NCI-H446 (cell line): ENCODE measurements at places on chromosomes 3 and 15.

DNA sequence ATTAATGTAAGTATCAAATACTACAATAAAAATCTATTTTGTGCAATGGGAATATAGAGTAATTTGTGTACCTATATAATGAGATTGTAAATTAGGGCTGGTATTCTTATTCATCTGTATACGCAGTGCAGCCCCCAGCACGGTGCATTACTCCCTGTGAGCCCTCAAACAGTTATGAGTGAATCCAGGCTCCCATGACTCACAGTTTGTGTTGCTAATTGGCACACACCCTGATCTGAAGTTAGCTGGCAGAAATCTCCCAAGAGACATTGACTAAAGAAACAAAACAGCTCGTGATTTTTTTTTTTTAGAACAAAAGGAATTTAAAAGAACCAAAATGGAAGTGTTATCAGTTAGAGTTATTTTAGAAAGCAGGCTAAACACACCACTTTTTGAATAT is 15.7 kb downstream of the GK5 start:
- peak; percentile 57 for DNase-seq

DNA sequence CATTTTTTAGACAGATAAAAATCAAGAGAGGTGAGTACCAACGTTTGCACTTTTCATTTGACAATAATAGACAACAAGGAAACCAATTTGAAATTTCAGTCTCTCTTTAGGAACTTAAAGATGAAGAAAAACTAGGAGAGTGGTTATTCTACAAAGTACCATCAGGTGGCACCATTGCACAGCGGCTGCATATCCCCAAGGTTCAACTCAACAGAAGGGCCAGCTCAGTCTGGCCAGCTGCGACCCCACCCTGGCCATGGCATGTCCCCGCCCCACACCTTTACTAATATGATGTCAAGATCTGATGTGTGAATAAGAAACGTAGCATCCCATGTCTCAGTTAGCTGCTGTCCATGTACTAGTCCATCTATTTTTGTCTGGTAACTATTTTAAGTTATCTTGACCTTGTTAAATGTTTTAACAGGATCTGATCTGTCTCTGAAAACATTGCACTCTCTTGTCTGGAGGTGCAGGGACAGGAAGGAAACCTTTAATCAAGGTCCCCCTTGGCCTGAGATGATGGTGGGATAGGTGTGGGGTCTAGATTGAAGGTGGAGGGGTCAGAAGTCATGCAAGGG is 35.5 kb upstream of the CGNL1 start:
- peak; percentile 8 for DNase-seq

DNA sequence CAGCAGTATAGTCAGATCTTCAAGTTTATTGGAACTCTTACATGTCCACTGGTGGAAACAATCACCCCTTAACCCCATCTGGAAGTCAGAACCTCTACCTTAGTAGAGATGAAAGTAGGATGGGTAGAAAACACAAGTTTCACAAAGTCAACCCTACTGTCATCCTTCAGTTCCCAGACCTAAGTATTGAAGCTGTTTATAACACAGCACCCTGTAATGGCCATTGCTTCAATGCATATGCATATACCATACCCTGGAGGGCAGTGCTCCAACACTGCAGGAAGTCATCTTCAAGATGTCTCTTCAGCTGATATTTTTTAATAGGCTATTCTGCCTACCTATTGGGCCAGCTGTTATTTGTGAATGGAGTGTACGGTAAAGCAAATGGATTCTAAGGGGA is 241.3 kb downstream of the UBE2E2 start:
- no peak for DNase-seq

DNA sequence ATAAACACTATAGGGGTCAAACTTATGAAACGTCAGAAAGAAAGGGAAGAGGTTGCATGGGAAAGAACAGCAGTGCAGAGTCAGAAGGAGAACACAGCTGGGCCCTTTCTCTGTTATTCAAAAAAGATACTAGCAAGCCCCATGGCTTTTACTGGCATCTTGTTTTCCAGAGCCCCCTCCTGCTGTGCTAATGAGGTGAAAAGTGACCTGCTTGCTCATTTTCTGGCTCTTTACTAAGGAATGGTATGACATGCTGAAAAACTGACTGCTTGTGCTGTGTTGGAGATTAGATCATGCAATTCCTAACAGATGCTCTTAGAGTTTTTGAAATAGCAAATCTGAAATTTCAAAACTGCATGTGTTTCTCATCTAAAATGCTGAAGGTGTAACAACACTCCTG is 541.6 kb upstream of the ALCAM start:
- DNase-seq, result peak; percentile 5

- DNase-seq, result no peak
Measured at GRCh38 chr15:101244889-101245668, 6.8 kb downstream of the CHSY1 start.

DNA sequence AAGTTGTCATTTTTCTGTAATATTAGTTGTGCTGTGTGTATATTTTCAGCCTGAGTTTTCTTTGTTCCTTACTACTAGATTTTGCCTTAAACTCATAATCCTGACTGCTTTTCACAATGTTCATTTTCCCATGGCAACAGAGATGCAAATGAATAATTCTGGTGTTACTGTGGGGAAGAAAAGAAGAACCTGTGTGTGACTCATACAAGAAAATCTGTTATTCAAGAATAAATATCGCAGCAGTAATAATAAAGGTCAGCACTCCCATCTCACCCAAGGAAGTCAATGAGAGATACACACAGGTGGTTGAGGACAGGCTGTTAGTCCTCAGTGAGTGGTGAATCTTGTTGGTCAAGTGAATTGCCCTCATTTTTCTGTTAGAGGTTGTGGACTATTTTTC is 656.6 kb upstream of the NAALADL2 start:
- DNase-seq, result peak; percentile 70

GRCh38 chr3:45093176-45093575 is 53.0 kb downstream of the CDCP1 start:
- no peak for DNase-seq

GRCh38 chr3:23565041-23565775 is 240.5 kb upstream of the UBE2E1 start:
- no peak for DNase-seq

- no peak for DNase-seq
Measured at GRCh38 chr3:161275919-161276318, 54.8 kb downstream of the NMD3 start.

GRCh38 chr3:20040548-20041196 is 426 bp downstream of the KAT2B start:
- DNase-seq, result peak; percentile 44

- no peak for DNase-seq
Measured at GRCh38 chr15:34691034-34691433, 63.8 kb downstream of the GJD2 start.

GRCh38 chr3:159879598-159879997 is 109.0 kb upstream of the IL12A start:
- no peak for DNase-seq

GRCh38 chr15:73700041-73700842 is 16.1 kb downstream of the CD276 start:
- DNase-seq, result peak; percentile 83

- DNase-seq, result peak; percentile 21
Measured at GRCh38 chr3:192812743-192813383, 85.5 kb upstream of the FGF12 start.

- DNase-seq, result no peak
Measured at GRCh38 chr3:62659660-62660059, 215.6 kb downstream of the CADPS start.

GRCh38 chr15:31023841-31024240 is 32.4 kb upstream of the MTMR10 start:
- no peak for DNase-seq

- no peak for DNase-seq
Measured at GRCh38 chr3:197511853-197512635, 43.7 kb downstream of the BDH1 start.

DNA sequence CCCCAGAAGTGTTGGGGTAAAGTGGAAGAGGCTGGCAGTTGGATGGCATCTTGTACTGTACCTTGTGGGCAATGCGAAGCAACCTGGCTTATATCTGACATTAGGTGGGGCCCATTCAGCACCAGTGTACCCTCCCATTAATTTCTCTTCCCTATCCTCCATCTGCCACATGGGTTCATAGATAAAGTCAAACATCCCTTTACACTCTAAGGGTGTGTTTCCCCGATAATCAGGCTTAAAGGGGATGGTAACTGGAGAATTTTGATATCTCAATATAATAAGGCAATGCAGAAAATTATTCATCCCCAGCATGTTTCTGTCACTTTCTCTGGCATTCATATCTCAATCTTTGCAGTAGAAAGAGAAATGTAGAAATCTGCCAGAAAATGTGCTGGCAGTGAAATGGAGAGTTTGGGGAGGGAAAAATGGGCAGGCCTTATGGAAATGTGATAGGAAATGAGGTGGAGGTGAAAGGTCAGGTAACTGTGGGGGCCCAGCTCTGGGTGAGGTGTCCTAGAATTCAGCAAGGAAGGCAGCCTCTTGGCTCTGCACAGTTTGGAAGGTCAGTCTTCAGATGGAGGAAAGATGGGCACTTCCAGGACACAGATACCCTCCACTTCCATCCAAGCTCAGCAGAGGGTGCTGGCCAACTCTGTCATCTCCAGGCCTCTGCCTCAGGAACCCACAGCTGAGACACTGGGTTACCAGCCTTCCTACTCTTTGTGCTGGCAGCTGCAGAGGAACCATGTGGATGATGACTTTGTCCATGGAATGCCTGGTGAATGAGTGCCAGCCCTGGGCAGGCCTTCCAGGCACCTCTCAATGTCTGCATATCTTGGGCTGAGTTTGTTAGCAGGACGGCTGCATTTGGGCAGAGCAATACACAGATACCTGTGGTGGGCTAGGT is 325.9 kb upstream of the CTDSPL start:
- DNase-seq, result peak; percentile 2

DNA sequence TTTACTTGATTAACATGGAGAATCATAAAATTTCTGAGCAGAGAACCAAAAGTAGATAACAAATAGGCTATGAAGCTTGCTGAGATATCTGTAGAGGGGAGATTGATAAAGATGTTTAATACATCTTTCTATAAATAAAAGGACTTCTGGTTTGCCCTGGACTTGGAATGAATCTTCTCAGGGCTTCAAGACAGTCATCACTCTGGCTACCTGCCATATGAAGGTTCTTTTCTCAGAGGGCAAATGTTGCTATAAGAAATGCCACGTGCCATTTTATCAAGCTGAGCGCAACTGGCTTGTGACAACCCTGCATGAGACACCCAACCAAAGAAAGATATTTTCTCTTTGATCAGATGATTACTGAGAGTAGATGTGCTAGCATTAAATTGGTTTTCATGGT is 192.5 kb downstream of the WNT5A start:
- DNase-seq, result no peak

- DNase-seq, result no peak
Measured at GRCh38 chr3:134376385-134376765, 2.1 kb upstream of the AMOTL2 start.

GRCh38 chr3:140523600-140523999 is 154.3 kb upstream of the TRIM42 start:
- DNase-seq, result no peak

GRCh38 chr15:98017150-98017964 is 56.9 kb downstream of the ARRDC4 start:
- DNase-seq, result no peak

GRCh38 chr15:69480932-69481331 is 28.3 kb downstream of the RPLP1 start:
- no peak for DNase-seq

- no peak for DNase-seq
Measured at GRCh38 chr3:189058071-189058470, 113.7 kb upstream of the TPRG1 start.

GRCh38 chr15:70140025-70140542 is 42.4 kb upstream of the TLE3 start:
- DNase-seq, result no peak

DNA sequence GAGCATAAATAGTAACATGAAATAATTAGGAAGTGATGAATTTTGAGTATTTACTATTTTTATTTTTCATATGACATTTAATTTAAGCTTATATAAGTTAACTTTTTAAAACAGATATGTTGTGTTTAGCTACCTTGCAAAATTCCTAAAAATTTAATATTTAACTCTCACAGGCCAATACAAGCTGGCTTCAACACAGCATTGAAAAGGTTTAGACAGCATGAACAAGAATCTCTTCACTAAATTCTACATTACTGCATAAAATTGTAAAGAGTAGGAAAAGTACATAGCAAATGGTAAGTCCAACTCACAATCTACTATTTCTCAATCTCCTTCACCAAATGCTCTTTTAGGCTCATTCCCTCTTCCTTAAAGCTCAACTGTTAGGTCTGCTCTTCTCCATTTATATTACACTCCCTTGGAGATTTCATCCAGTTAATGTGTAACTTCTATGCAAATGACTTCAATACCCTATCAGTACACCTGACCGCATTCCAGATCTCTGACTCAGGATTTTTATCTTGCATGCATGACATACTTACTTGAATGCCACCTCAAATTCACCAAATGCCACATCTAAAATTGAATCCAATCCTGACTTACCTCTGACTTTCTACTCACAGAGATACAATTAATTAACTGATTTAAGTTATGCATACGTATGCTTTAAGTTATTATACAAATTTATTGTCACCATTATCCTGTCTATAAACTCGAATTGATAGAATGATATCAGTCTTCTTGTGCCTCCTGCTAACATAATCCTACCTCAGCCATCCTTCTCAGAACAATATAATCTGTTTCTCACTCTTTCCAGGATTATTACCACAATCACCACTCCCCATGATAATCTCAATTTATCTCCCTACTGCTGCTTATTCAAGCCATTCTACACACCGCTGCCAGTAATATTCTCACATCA is 127.0 kb downstream of the STAG1 start:
- no peak for DNase-seq

DNA sequence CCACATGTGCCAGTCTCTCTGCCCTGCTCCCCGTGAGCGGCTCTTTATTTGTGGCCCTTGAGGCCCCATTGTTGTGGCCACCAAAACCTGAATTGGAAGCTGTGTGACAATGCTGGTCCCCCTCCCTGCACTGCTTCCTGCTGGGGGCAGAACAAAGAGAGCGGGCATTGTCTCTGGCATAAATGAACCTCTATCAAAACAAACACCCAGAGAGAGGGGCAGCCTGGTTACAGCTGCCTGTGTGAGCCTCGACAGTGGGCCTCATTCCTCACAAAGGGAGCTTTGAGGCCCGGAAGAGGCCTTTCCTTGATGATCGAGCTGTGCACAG is 152.9 kb downstream of the IGF1R start:
- DNase-seq, result no peak

- peak; percentile 76 for DNase-seq
Measured at GRCh38 chr3:192130534-192131132, 596.7 kb downstream of the FGF12 start.

GRCh38 chr15:88028024-88028423 is 228.5 kb downstream of the NTRK3 start:
- DNase-seq, result no peak

DNA sequence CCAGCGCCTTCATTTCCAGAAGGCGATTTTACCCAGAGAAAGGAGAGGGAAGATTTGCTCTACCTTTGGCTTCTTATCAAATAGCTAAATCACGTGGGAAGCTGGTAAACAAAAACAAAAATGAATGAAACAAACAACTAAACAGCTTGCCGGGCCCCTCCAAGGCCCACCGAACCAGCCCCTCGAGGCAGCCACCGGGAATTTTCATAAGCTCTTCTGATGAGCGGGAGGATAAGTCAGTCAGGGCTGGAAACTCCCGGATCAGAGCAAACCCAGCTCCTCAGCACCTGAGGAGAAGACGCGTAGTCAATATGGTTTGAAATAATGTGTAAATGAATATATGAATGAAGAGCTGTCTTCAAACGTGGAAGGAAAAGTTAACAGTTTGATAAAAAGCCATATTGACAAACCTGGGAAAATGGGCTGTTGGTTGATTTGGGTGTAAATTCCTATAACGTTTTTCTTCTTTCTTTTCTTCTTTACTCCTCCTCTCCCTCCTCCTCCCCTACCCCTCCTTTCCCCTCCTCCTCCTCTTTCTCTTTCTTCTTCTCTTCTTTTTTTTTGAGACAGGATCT is 10.7 kb downstream of the RPLP1 start:
- no peak for DNase-seq
